A549 treated with Hydrocortisone at 1 μM for 4 hours (cell line): ENCODE measurements at places on chromosomes 12 and 14. TPM values are rescaled to one million over a fixed set of nuclear protein-coding genes. Genes with fewer than 3 reads are reported as not detected.

The SERPINA9 gene
- not detected in 5 replicates for total RNA-seq

The SERPINA1 gene
- total RNA-seq, result 1.2 to 2.2 TPM (median 1.9 TPM) in 5 replicates

The SIRT4 gene
- total RNA-seq, result 0.67 to 1.1 TPM (median 0.90 TPM) in 5 replicates

The RPL10L gene
- total RNA-seq, result not detected in 5 replicates

The TAS2R8 gene
- not detected in 5 replicates for total RNA-seq

The ATL1 gene
- total RNA-seq, result 4.6 to 7.3 TPM (median 5.5 TPM) in 5 replicates

The MANSC4 gene
- not detected in 5 replicates for total RNA-seq

The ZNF384 gene
- total RNA-seq, result 53.8 to 60.6 TPM (median 58.4 TPM) in 5 replicates

The HSPB8 gene
- 14.6 to 22.0 TPM (median 16.2 TPM) in 5 replicates for total RNA-seq

The RASSF9 gene
- 0.83 to 1.4 TPM (median 1.2 TPM) in 5 replicates for total RNA-seq

The DMAC2L gene
- total RNA-seq, result 11.4 to 13.2 TPM (median 12.0 TPM) in 5 replicates

The ULK1 gene
- 21.7 to 29.0 TPM (median 26.0 TPM) in 5 replicates for total RNA-seq

The HCAR2 gene
- 0.05 to 0.10 TPM (median 0.08 TPM) in 4 of 5 replicates, not detected in the other for total RNA-seq

The ACSM4 gene
- total RNA-seq, result not detected in 5 replicates

The MYH7 gene
- 0.01 TPM in 1 of 5 replicates, not detected in the others for total RNA-seq

The FOXN4 gene
- total RNA-seq, result 0.03 to 0.08 TPM (median 0.03 TPM) in 3 of 5 replicates, not detected in the others

The FZD10 gene
- total RNA-seq, result not detected in 5 replicates

The SMCO3 gene
- not detected in 5 replicates for total RNA-seq

The FAM222A gene
- 3.4 to 5.7 TPM (median 4.7 TPM) in 5 replicates for total RNA-seq

The ACOT4 gene
- total RNA-seq, result 1.5 to 2.4 TPM (median 2.2 TPM) in 5 replicates

The HCAR3 gene
- total RNA-seq, result 0.11 TPM in 1 of 5 replicates, not detected in the others

The RNASE2 gene
- not detected in 5 replicates for total RNA-seq

The SAMD4A gene
- 9.8 to 12.3 TPM (median 11.8 TPM) in 5 replicates for total RNA-seq

The RNASE4 gene
- total RNA-seq, result 5.6 to 8.6 TPM (median 6.9 TPM) in 5 replicates

The DTX1 gene
- 0.41 to 0.50 TPM (median 0.45 TPM) in 5 replicates for total RNA-seq

The ESRRB gene
- 0.10 to 0.37 TPM (median 0.22 TPM) in 5 replicates for total RNA-seq

The KRT83 gene
- total RNA-seq, result 2.1 to 7.9 TPM (median 6.3 TPM) in 5 replicates
